ENCODE measurements at places on chromosomes 4 and X.

- no peak for DNase-seq
Observed at GRCh38 chrX:48592971-48593370, 4.3 kb upstream of the WDR13 start.

GRCh38 chr4:118975449-118976192, 87.0 kb downstream of the SYNPO2 start:
- no peak for DNase-seq

GRCh38 chrX:47191331-47191730, 2.3 kb upstream of the UBA1 start:
- DNase-seq, result peak; percentile 53

- DNase-seq, result no peak
Observed at GRCh38 chr4:4987656-4988055, 31.6 kb downstream of the CYTL1 start.

Data from CD4-positive, alpha-beta T cell treated with Interleukin-10 for 1 hour (primary cell).